ENCODE measurements at places on chromosomes 2 and 18. TPM values are rescaled to one million over a fixed set of nuclear protein-coding genes. Genes with fewer than 3 reads are reported as not detected.

- no peak overlapping the region for H3K27ac ChIP-seq
- no peak overlapping the region for H3K4me3 ChIP-seq
- DNase-seq: no peak
- H3K27me3 ChIP-seq: no peaks in the 10 kb centered on the region
Observed at GRCh38 chr2:236977852-236978398, 107.8 kb upstream of the COPS8 start.

GRCh38 chr2:194060269-194060668 lies 1596.8 kb upstream of the SLC39A10 start:
- no peak overlapping the region for H3K4me3 ChIP-seq
- no peaks in the 10 kb centered on the region for H3K27me3 ChIP-seq
- no peak overlapping the region for H3K27ac ChIP-seq

GRCh38 chr2:209876211-209876610 lies 104.6 kb downstream of the UNC80 start:
- H3K4me1 ChIP-seq: no peaks in the 10 kb centered on the region

FBXO41 gene
- total RNA-seq: 7.7 TPM

DNA sequence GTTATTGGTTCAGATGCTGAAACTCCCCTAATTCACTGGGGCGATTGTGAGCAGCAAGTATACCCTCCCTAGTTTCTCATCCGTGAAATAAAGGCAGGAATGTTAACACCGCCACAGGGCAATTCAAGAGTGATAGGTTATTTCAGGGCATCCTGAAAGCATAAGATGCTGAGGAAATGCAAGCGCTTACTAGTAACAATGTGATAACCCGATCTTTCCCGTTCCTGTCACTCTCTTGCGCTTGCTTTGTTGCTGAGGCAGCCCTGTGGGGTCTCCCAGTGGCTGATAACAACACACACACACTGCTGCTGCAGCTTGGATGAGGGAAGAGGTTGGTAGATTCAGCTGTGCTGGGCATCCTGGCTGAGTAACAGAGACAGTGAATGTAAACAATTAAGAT lies 259.3 kb downstream of the AGPS start:
- no peak overlapping the region for H3K4me3 ChIP-seq
- peaks cover 58% of the 10 kb centered on the region for H3K27me3 ChIP-seq
- H3K27ac ChIP-seq: no peak overlapping the region
- no peak for DNase-seq

IL1RL1 gene
- total RNA-seq: 4.9 TPM

- DNase-seq: no peak
- no peaks in the 10 kb centered on the region for H3K36me3 ChIP-seq
- no peak overlapping the region for H3K27ac ChIP-seq
- no peaks in the 10 kb centered on the region for H3K27me3 ChIP-seq
- no peaks in the 10 kb centered on the region for H3K4me1 ChIP-seq
Observed at GRCh38 chr18:59047321-59048047, 92.2 kb upstream of the SEC11C start.

DNA sequence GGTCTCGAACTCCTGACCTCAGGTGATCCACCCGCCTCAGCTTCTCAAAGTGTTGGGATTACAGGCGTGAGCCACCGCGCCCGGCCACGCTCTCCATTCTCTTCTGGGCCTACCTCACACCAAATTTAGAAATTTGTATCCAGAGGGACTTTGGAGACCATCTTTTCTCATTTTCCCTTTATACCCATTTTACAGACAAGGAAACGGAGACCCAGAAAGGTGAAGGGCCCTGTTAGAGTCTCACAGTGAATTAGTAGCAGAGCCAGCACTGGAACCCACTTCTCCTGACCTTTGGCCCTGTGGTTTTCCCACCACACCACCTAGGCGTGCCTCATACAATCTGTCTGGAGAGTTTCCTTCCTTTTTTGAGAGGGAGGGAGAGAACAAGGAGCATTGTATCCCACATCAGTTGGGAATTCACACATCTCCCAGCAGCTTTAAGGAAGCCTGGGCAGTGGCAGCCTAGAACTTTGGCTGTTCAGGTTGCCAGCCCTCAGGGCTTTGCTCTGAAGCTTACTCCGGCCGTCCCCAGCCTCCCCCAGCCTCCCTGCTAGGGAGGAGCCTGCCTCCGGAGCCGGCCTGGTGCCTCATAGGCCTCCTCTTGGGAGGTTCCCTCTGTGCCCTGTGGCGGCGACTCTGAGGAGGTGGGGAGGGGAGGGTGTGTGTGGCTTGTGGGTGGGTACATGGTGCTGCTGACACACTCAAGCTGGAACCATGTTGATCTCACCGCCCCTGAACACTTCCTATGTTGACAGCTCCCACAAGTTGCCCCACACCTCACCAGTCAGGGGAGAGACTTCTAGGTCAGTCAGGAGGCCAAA lies 13.8 kb downstream of the FOSL2 start:
- H3K4me1 ChIP-seq: no peaks in the 10 kb centered on the region
- no peak for DNase-seq
- H3K36me3 ChIP-seq: peaks cover 68% of the 10 kb centered on the region
- H3K4me3 ChIP-seq: no peak overlapping the region
- no peaks in the 10 kb centered on the region for H3K27me3 ChIP-seq

DNA sequence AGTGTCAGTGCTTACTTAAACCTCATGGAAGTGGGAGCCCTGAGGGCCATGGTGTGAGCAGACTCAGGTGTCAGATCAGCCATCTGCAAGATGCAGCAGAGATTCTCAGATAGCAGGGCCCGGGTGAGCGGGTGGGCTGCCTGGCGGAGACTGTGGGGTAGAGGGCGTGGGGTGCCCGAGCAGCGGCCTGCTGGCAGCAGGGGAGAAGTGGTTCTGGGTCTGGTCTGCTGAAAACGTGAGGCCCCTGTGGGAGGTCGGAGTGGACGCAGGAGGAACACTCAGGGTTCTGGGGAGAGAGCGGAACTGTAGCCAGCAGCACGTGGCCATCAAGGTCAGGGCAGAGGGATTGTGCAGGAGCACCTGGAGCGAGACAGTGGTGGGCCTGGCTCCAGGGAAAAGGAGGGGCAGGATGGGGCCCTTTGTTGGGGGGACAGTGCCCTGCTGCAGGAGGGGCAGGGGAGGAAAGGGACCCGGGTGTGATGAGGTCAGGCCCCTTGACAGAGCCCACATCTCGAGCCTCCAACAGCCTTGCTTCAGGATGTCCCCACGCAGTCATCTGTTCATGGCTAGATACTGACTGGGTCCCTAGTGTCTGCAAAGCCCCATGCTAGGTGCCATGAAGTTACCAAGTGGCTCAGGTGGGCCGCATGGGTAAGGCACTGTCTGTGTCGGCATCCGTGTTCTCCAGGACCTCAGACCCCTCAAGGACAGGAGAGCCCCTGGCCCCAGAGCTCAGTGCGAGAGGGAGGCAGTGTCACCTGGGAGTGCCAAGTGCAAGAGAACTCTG lies 2.7 kb upstream of the ESPNL start:
- H3K36me3 ChIP-seq: no peaks in the 10 kb centered on the region
- no peak for DNase-seq
- H3K27ac ChIP-seq: no peak overlapping the region
- H3K27me3 ChIP-seq: no peaks in the 10 kb centered on the region

DNA sequence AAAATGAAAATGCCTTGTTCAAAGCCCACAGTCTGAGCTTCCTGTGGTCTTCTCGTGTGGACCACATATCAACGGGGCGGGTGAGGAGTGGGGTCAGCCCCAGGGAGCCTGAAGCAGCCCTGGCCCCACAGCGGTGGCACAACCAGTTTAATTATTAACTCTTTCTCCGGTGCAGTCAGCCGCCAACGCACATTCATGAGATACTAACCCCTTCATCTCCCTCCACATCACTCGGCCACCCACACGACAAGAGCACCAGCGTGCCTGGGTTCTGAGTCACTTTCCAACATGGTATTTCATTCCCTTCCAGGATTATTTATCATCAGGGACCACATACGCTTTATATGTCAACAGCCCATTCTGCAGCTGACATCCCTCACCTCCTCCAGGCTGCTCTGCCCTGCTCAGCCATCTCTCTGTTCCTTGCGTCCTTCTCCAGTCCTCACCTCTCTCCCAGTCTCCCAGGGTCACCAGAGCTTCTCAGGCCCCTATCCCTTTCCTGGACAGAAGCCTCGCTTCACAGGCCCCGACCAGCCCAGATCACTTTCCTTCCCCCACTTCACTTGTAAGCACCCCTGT lies 48.0 kb upstream of the ID2 start:
- H3K27ac ChIP-seq: no peak overlapping the region
- peak; percentile 59 for DNase-seq
- H3K27me3 ChIP-seq: no peaks in the 10 kb centered on the region
- no peaks in the 10 kb centered on the region for H3K36me3 ChIP-seq
- H3K4me3 ChIP-seq: no peak overlapping the region
- H3K4me1 ChIP-seq: peaks cover 4% of the 10 kb centered on the region

DNA sequence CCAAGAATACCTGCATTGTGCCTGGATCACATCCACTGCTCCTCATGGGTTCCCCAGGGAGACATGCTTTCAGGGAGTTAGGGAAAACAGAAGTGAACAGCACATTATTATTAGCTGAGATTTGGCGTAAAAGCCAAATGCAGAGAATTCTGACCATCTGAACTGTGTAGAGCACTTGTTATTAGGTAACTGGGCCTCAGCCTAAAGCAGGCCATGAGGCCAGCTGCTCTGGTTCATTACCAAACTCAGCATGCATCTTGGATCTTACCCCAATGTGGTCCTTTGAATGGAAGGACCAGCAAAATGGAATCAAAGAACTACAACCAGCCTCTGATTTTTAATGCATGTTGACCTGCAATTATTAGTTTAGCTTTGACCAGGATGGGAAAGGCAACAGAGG lies 322.3 kb downstream of the KCNS3 start:
- H3K4me3 ChIP-seq: no peak overlapping the region
- DNase-seq: no peak
- no peak overlapping the region for H3K27ac ChIP-seq
- no peaks in the 10 kb centered on the region for H3K36me3 ChIP-seq
- no peaks in the 10 kb centered on the region for H3K4me1 ChIP-seq

DNA sequence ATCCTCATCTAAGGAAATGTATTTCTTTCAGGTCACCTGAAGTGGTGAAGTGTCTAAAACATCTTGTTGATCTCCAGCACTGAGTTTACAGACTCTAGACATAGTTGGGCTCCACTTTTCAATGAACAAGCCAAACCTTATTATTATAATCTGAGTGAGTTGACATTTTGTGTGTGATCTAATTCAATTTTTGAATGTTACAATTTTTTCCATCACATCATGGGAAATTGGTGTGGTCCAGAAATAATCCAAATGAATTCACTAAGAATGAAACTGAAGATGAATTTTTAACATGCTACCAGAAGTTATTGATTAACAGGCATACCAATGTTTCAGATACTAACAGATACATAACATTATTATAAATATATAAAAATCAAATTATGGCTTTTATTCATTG lies 75.6 kb upstream of the EFEMP1 start:
- H3K36me3 ChIP-seq: no peaks in the 10 kb centered on the region
- no peak overlapping the region for H3K4me3 ChIP-seq
- peaks cover 29% of the 10 kb centered on the region for H3K4me1 ChIP-seq
- DNase-seq: no peak
- H3K27ac ChIP-seq: no peak overlapping the region

Data from PC-3 (cell line).